ENCODE measurements at places on chromosomes 12 and 14. TPM values are rescaled to one million over a fixed set of nuclear protein-coding genes. Genes with fewer than 3 reads are reported as not detected.

DNA sequence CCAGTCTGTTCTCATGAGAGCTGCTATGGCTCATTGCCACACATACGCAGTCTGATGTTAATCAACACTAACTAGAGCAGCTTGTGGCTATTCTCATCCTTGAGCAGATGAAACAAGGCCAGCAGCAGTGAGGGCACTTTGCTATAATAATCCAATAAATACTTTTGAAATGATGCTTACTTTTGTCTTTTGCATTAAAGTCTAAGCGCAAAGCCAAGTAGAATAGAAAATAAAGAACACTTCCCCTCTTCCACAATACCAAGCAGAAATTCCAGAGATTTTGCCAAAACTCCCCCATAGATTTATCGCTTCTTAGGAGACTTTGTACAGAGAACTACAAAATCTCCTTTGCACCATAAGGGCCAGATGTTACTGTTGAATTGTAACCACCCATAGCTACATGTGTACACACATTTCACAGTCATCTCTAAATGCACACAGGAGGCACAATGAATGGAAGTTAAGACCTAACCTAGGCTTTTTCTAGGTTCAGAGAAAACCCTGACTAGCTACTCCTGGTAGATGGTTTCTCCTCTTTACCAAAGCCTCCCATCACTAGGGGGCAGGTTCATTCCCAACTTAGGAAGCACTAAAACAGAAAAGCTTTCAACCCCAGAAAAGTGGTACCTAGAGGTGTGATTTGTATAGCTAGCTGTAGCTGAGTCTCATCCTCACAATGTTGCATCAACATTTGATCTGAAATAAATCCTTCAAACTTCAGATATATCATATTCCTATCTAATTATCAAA lies 119.3 kb downstream of the HMGA2 start:
- no peak for DNase-seq

DNA sequence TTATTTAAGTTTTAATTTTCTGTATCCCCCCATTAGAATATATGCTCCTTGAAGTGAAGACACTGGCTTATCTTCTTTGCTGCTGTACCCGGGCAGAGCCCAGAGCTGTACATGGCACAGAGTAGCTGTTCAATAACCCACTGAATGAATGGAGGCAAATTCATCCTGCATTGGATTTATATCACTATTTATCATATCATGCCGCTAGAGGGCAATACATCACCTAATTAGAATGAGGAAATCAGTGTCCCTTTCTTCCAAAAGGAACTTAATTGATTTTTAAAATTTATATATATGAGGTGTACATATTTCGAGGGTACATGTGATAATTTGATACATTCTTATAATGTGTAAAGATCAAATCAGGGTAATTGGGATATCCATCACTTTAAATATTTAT lies 89.2 kb upstream of the TMEM260 start:
- DNase-seq: peak; percentile 27

DNA sequence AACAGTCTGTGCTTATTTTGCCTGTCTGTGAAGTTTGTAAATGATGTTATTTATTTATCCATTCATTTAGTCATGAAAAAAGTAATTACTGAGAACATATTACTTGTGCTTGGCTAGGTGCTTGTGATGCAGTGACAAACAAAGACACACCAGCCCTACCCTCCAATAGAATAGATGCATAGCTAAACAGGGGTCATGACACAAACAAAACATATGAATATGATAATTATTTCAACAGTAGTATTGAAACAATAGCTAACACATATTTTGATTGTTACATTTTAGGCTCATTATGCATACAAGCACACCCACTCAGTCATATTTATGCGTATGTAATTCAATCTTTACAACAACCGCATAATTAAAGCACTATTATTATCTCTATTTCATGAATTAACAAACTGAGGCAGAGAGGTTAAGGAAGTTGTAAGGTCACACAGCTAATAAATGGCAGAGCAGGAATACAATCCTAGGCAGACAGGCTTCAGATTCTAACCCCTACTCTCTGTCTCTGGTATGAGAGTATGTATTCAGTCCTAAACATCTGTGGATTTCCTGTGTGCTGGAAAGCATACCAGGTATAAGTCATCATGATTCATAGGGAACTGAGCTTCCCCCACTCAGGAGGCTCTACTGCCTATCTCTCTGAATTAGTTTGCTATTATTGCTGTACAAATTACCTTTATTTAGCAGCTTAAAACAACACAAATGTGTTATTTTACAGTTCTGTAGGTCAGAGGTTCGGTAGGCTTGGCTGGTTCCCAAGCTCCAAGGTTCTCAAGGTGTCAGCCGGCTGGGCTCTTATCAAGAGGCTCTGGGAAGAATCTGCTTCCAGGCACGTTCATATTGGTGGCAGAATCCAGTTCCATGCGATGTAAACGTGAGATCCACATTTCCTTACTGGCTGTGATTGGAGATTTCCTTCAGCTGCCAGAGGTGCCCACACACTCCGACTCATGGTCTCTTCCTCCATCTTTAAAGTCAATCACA lies 509.4 kb downstream of the GALC start:
- no peak for DNase-seq

DNA sequence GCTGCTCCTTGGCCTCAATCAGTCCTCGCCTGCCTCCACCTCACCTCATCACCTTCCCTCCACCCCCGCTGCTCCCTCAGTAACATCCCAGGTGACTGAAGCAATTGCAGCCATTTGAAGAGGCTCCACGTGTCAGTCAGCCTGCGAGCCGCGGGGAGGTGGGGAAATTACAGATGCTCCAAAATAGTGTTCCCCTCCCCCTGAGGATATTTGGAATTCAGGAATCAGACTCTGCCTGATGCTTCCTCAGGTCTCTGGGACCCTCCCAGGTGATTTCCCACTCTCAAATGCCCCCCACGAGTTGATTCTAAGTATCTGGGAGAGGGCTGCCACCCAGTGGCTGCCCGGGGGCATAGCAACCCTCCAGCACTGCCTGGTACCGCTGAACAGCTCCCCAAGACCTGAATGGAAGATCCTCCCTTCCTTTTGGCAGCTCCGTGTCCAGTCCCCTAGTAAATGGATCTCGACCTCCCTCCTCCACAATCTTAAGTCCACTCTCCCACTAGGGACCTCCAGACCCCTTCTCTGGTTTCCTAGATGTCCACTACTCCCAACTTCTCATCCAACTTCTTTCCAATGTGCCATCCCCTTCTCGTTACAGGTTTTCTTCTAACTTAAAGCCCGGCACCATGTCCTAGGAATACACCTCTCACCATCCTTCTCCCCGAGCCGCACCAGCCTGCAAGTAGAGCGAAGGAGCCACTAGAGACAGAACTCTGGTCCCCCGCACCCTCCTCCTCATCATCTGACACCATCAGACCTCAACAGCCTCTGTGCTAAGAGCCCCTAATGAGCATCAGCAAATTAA lies 1.4 kb upstream of the ASIC1 start:
- DNase-seq: peak; percentile 44

- DNase-seq: no peak
Observed at GRCh38 chr12:77392467-77393088, 327.2 kb upstream of the E2F7 start.

DNA sequence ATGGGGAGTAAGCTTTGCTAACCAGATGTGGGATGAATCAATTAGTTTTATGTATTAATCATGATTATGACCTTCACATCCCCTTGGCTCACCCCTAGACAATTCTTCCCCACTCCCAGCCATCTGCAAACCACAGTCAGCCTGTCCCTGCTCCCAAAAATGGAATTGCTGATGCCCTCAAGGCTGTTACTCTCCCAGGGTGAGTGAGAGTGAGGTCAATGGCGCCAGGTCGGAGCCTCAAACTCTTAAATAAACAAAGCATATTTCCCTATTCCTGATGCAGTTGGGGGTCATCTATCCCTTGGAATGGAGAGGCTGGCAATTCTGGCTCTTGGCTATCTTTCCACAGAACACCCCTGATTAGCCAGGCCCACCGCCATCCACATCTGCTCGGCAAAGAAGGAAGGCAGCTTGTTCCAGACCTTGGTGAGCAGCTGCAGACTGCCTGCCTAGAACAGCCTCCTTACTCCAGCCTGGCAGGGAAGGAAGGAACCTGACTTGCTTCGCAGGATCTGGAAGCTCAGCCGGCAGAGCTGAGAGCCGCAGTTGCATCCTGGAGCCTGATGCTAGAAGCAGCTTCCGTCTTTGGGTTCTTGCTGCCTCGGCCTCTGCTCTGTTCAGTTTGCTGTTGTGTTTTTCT lies 57.0 kb downstream of the SMUG1 start:
- no peak for DNase-seq

DNA sequence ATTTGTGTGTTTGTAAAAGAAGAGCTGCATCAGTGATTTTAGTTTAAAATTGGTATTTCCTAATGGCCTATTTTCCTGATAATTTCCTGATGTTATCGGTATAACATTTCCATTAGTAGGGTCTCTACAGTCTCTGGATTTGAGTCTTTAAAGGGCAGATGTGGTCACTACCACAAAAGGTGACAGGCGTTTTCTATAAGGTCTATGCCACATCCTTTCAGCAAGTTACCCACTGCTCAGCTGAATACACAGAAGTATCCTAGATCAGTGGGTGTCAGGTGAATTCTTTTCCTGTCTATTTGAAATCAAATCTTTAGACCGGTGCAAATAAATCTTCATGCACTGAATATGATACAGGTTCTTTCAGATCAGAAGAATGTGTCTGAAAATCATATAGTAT lies 90.2 kb downstream of the LIN7A start:
- DNase-seq: no peak

GRCh38 chr14:89236851-89237250 lies 180.2 kb downstream of the FOXN3 start:
- no peak for DNase-seq

GRCh38 chr14:102088012-102088792 lies 1.4 kb upstream of the HSP90AA1 start:
- DNase-seq: peak; percentile 64

Gene GOLGA3
- total RNA-seq: 123 TPM

Gene CD163
- total RNA-seq: 67.7 TPM

Gene TRIM9
- 30.8 TPM for total RNA-seq

Gene MANSC4
- total RNA-seq: 3.9 TPM

Gene ATL1
- 19.3 TPM for total RNA-seq

All from umbilical cord (tissue), 2 donors.